ENCODE measurements at places on chromosomes 13 and 19. TPM values are rescaled to one million over a fixed set of nuclear protein-coding genes. Genes with fewer than 3 reads are reported as not detected.

Gene KISS1R
- 0.09 TPM for total RNA-seq

Gene MCEMP1
- not detected for total RNA-seq

Gene FAM216B
- not detected for total RNA-seq

Gene HDGFL2
- 82.7 TPM for total RNA-seq

Gene PDE4A
- 2.4 TPM for total RNA-seq

Gene PRODH2
- total RNA-seq = not detected

Gene KLF16
- 2.5 TPM for total RNA-seq

Gene CYP2A7
- not detected for total RNA-seq
